Progenitor cell of endocrine pancreas (in vitro differentiated cells): ENCODE measurements at places on chromosomes 4 and X.

GRCh38 chr4:57668621-57669020 lies 558.4 kb upstream of the IGFBP7 start:
- DNase-seq: no peak

- no peak for DNase-seq
Measured at GRCh38 chrX:104695593-104695992, 129.6 kb downstream of the IL1RAPL2 start.

- no peak for DNase-seq
Measured at GRCh38 chrX:19566359-19567222, 51.3 kb upstream of the MAP3K15 start.

- no peak for DNase-seq
Measured at GRCh38 chr4:104408878-104409277, 85.8 kb downstream of the CXXC4 start.

- no peak for DNase-seq
Measured at GRCh38 chr4:10288830-10289537, 168.2 kb downstream of the ZNF518B start.

DNA sequence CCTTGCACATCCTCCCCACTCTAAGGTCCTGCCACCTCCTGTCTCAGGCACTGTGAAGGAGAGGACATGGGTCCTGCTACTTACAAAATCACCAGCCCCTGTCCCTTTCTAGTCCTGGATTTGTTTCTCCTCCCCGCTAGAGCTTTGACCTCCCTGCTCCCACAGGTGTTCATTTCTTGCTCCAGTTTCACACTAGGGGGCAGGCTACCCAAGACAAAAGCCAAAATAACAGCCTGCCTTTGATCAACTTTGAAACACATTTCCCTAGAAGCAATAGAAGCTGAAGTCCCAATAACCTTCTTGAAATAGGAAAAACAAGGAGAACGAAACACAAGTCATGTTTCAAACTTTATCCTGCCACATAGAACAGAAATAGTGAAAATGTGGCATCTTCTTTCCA lies 164.4 kb downstream of the QDPR start:
- DNase-seq: peak; percentile 13

GRCh38 chr4:17515445-17516407 lies 761 bp downstream of the CLRN2 start:
- no peak for DNase-seq

DNA sequence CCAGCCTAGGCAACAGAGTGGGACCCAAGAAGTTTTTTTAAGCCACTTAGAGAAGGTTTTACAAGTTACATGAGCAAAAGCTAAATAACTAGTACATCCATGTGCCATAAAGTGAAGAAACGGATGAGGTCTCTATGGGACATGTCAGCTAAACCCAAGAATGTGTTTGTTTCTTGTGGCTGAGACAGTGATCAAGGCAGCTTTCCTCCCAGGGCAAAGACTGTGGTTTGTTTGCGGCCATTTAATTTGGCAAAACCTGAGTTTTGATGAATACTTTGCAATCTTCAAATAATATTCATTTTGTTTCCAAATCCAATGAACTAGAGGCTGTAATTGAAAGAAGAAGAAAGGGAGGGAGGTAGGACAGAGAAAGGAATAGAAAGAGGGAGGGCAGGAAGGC lies 44.9 kb upstream of the SLC2A9 start:
- no peak for DNase-seq

- DNase-seq: no peak
Measured at GRCh38 chr4:78069859-78070258, 12.7 kb downstream of the FRAS1 start.

GRCh38 chr4:81038636-81039350 lies 8.3 kb downstream of the BMP3 start:
- DNase-seq: no peak

DNA sequence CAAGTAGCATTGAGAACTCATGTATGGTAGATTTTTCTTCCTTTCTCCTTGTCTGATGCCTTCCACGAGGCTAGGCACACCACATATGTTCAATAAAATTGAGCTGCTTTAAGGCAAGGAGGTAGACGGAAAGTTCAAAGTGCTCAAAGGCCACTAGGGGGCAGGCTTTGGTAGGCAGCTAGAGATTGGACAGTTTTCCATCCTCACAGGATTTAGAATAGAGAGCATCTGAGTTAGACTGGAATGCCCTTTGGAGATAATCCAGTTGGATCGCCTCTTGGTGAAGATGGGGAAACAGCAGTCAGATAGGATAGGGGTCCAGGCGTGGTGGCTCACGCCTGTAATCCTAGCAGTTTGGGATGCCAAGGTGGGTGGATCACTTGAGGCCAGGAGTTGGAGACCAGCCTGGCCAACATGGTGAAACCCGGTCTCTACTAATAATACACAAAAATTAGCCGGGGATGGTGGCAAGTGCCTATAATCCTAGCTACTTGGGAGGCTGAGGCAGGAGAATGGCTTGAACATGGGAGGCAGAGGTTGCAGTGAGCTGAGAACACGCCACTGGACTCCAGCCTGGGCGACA lies 30.4 kb downstream of the ELF4 start:
- no peak for DNase-seq

GRCh38 chrX:45571453-45571852 lies 370.8 kb upstream of the DIPK2B start:
- no peak for DNase-seq

- DNase-seq: no peak
Measured at GRCh38 chr4:14059006-14059405, 431.5 kb upstream of the BOD1L1 start.

DNA sequence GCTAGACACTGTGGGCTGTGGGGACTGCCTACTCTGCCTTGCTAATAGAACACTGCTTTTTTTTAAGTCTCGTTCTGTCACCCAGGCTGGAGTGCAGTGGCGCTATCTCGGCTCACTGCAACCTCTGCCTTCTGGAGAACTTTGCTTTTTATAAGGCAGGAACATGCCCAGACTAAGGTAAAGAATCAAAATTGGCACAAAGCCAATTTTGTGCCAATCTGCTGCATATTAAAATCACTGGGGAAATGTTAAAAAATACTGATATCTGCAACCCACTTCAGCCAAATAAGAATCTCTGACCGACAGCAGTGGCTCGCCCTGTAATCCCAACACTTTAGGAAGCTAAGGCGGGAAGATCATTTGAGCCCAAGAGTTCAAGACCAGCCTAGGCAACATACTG lies 36.5 kb upstream of the CEP135 start:
- DNase-seq: no peak

- DNase-seq: no peak
Measured at GRCh38 chr4:124206779-124207605, 505.5 kb downstream of the ANKRD50 start.

DNA sequence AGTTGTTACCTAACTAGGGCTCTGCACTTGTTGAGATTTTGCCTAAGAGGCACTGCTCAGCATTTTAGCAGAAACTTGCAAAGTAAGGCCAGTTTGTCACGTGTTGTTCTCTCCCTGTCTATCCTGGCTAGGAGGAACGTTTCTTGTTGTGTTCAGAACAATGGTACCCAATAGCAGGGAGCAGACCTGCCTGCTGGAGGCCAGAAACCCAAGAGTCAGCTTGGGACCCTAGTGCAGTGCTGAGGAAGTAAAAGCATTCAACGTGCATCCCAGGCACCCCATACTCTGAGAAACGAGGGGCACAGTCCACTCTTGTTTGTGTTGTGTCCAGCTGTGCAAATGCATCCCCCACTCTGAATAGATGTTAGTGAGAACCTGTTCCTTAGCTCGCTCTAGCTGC lies 42.4 kb downstream of the SOD3 start:
- no peak for DNase-seq

GRCh38 chr4:110310795-110311194 lies 112.4 kb upstream of the ELOVL6 start:
- no peak for DNase-seq

DNA sequence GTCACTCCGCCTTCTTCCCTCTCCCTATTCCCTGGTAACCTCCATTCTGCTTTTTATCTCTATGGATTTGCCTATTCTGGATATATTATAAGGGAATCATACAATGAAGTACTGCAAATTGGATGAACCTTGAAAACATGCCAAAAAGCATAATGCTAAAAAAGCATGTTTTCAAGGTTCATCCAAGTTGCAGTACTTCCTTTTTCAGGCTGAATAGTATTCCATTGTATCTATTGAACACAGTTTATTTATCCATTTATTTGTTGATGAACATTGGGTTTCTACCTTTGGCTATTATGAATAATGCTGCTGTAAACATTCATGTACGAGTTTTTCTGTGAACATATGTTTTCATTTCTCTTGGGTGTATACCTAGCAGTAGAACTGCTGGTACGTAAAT lies 9.2 kb downstream of the SAP30 start:
- DNase-seq: no peak
